ENCODE measurements at places on chromosomes 1 and 21.

GRCh38 chr1:198638894-198639635 lies at the start of gene PTPRC:
PTPRC (plus strand) TSS chr1:198639040; CDS start chr1:198639269, 229 bp downstream.
- DNase-seq, result peak; percentile 67

GRCh38 chr1:204920967-204921366 lies 50.3 kb downstream of the NFASC start:
- no peak for DNase-seq

DNA sequence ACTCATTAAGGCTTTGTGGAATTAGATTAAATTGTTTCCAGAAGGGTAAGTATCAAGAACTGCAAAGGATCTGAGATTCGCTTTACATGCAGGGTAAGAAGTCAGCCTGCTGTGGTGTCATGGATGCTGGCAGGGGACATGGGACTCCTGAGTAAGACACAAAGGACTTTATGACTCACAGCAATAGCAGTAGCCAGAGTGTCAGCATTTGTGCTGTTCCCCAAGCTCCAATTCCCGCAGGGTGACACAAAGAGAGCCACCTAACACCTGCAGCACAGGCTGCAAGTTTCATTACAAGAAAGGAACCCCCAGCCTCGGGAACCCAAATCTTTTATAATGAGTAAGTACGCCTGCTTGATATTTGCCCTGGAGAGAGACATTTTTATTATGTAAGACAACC lies 298.1 kb upstream of the POU3F1 start:
- no peak for DNase-seq

DNA sequence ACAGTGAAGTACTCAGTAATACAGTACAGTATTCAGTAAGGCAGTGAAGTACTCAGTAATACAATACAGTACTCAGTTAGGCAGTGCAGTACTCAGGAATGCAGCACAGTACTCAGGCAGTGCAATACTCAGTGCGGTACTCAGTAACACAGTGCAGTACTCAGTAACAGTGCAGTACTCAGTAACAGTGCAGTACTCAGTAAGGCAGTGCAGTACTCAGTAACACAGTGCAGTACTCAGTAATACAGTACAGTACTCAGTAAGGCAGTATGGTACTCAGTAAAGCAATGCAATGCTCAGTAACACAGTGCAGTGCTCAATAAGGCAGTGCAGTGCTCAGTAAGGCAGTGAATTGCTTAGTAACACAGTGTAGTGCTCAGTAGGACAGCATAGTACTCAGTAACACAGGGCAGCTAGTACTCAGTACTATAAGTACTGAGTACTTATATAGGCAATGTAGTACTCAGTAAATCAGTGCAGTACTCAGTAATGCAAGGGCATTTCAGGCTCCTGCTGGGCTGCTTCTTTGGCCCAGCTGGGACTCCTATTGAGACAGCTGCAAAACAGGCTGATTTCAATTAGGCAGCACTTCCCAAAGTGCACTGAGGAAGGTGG lies 411.3 kb downstream of the DISC1 start:
- no peak for DNase-seq

GRCh38 chr1:245687636-245688535 lies 533.1 kb downstream of the KIF26B start:
- no peak for DNase-seq

DNA sequence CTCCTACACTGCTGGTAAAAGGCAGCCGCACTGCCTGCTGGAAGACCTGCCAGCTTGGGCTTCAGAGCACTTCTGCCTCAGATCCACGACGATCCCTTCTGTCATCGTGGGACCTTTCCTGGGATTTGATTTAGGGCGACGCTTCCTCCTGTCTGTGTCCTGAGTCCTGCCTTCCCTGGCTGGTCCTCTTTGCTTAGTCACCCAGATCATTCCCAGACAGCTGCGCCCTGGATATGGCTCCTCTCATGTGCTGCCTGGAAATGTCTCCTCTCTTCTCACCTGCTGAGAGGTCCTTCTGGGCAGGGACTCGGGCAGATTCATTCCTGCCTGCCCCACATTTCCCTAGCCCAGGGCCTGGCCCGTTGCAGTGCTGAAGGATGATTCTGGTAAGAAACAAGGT lies 72.4 kb upstream of the POU3F1 start:
- DNase-seq, result no peak

DNA sequence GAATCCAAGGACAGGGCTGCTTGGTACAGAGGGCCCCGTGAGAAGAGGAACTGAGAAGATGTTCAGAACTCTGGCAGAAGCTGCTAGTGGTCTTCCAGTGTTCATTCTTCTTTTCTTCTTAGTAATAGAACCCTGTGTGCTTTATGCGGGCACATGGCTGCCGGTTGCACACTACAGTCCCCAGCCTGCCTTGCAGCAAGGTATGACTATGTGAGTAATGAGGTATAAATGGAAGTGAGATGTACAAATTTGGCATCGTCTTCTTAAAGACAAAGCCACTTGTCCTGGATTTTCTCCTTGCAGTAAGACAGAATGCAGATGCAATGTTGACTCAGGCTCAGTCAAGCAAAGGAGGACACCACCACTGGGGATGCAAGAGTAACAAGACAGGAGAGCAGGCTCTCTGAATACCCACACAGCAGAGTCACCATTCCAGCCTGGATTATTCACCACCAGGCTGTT lies 15.0 kb upstream of the ATP1B1 start:
- DNase-seq, result no peak

DNA sequence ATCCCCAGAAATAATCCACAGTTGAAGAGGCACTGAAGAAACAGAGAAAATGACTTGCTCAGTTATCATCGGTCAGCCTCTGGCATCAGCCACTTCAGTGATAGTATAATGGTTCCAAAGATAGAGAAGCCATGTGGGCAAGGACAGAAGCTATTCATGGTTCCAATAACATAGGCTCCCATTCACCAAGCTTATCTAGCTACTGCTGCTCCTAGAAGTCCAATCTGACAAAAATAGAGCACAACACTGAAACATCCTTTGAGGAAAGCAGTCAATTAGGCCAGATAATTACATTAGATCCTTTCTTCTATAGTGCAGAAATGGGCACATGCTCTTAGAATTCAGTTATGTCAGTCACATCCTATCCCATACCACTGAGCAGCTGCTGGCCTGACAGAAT lies 33.5 kb upstream of the CRB1 start:
- DNase-seq, result peak; percentile 73

DNA sequence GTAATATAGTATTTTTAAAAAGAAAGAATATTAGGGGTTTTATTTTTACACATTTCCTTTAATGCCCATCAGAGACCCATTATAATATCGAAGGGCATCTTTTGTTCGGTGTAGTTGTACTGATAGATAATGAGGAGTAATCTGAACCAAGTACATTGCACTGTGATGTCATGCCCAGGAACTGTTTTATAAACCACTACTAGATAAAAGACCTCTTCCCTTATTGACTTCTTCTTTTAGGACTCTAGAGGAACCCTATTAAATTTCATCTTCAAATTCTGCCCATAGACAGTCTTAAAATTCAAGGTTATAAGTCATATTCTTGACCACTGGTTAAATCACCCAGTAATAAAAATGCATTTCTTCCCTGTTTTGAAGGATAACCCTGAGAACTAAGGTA lies 206.5 kb downstream of the NRIP1 start:
- DNase-seq, result no peak

DNA sequence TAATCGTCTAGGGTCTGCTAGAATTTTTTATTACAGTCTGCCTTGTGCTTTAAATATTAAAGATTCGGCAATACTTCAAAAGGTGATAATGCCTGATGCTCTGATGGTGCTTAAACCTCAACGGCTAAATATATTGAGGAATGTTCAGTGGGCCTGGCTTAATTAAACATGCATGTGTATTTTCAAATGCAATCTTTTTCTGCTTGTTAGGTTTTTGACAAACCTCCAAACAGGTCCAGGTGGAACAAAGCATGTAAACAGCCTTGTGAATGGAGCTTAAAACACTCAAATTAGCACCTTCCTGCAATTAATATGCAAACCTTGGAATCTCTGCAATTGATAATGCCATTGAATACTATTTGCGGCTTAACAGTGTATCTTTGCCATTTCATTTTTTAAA lies 334.9 kb downstream of the BARHL2 start:
- no peak for DNase-seq

DNA sequence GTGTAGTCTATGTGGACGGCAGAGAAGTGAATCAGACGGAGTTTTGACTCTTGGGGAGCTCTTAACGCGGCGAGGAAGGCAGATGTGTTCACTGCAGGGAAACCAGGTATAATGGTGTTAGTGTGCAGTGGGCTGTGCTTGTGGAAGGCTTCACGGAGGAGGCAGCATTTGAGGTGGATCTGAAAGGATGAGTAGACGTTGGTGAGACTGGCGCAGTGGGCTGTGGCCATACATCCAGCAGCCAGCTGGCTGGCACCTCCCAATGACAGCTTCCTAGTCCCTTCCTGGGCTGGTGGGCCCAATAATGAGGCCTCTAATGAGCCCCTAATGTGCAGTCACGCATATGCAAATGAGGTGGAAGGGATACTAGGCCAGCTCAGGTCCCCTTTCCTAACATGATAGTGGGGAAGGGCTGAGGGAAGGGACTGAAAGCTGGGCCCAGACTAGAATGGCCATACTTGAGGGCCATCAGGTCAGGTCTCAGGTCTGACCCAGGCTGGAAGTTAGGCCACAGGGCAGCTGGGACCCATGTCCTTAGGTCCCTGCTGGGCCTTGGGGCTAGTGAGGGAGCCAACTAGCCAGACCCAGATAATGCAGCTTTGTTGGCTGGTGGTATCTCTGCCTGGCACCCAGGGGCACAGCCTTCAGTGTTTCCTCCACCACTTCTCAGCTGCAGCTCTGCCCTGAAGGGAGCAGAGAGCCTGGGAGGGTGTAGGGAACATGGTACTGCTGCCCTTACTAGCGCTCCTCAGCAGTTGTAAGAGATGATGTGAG lies 3.8 kb downstream of the MAP7D1 start:
- peak; percentile 89 for DNase-seq

- no peak for DNase-seq
Measured at GRCh38 chr1:75132812-75133619, 1.2 kb upstream of the LHX8 start.

DNA sequence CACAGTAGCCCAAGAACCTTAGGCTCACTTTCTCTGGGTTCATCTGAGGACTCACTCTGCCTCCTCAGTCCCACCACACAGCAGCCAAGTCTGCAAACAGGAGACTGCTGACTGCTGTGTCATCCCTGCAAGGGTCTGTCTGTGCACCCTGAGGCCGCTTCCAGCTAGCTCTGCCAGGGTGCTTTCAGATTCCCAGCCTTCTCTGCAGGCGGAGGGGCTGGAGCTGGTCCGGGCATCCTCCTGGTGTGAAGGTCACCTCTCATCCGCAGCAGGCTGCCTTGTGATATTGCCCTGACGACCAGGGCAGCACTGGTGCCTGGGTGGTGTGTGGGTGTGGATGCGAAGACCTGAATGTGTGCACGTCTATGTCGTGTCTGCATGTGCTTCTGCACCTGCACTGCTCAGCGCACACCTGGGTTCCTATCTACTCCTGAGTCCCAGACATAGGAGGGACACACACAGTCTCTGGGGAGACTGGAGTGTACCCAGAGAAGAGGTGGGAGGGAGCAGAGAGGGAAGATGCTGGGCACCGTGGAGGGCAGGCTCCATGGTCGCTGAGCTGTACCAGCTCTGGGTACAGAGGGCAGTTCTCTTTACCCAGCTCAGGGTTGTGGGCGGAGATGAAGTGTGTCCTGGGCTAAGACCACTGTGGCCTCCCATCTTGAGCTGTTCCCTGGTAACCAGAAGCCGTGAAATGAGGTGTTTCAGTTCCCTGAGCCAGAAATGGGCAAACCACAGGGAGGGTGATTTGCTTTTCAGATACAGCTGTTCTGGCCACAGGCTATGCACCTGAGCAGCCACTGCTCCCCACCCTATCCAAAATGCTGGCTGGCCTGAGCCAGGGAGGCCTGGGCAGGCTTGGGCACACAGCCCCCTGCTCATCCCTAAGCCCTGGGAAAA lies 160.9 kb upstream of the CSF3R start:
- DNase-seq, result no peak

DNA sequence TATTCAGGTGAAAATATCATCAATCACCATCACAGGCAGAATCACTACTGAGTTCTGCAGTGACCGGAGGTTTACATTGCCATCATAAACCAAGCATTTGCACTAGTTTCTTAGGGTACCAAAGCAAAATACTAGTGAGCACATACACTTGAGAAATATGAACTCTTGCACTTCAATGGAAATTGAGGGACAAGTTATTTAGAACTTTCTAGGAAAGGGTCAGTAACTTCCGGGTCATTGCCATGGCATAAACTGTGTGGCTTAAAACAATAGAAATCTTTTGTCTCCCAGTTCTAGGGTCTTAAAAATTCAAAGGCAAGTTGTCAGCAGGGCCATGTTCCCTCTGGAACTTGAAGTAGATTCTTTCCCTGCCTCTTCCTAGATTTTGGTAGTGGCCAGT lies 197.5 kb downstream of the ZC3H11B start:
- DNase-seq, result no peak

GRCh38 chr21:29018540-29018939 lies 609 bp downstream of the RWDD2B start:
- DNase-seq, result no peak

GRCh38 chr1:161081519-161081918 lies 7.8 kb downstream of the NECTIN4 start:
- no peak for DNase-seq

- DNase-seq, result no peak
Measured at GRCh38 chr1:218891577-218891976, 282.1 kb upstream of the LYPLAL1 start.

GRCh38 chr1:15172405-15173259 lies 19.1 kb downstream of the TMEM51 start:
- DNase-seq, result no peak

- DNase-seq, result no peak
Measured at GRCh38 chr1:209587789-209588188, 4.3 kb downstream of the CAMK1G start.

GRCh38 chr21:44301961-44302406 lies 2.1 kb downstream of the PFKL start:
- no peak for DNase-seq

GRCh38 chr1:4797429-4797828 lies 143.0 kb downstream of the AJAP1 start:
- no peak for DNase-seq

DNA sequence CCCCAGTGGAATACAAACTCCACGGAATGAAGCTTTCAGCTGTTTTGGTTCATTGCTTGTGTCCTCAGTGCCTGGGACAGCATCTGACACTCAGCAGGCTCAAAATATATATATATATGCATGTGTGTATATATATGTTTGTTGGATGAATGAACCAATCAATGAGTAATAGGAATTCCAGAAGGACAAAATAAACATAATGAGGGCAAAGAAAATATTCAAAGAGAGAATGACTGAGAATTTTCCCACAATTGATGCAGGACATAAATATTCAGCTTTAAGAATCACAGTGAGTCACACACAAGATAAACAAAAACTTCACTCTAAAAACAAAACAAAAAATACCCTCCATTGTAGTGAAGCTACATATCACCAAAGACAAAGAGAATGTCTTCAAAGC lies 64.0 kb downstream of the CHD5 start:
- no peak for DNase-seq

All from Ammon's horn (tissue), 1 donor.